ENCODE measurements at places on chromosomes 4 and X.

DNA sequence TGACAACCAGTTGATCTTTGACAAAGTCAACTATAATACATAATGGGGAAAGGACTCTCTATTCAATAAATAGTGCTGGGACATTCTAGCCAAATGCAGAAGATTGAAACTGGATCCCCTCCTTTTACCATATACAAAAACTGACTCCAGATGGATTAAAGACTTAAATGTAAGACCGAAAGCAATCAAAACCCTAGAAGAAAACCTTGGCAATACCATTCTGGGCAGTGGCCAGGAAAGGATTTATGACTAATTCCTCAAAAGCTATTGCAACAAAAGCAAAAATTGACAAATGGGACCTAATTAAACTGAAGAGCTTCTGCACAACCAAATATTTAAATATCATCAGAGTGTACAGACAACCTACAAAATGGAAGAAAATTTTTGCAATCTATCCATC lies 185.1 kb downstream of the NPNT start:
- no peak for DNase-seq

DNA sequence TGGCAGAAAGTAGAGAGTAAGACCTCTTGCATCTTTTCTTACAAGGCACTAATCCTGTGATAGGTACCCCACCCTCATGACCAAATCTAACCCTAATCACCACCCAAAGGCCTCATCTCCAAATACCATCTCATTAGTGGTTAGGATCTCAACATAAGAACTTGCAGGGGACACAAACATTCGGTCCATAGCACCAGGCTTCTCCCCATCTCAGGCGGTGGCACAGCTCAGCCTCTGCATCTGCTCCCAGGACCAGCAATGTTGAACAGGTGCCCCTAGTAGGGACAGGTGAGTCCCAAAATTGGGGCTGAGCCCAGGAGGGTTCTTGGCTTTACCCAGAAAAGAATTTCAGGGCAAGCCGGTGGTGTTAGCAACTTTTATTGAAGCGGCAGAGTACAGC lies 8.4 kb upstream of the MRFAP1 start:
- no peak for DNase-seq

DNA sequence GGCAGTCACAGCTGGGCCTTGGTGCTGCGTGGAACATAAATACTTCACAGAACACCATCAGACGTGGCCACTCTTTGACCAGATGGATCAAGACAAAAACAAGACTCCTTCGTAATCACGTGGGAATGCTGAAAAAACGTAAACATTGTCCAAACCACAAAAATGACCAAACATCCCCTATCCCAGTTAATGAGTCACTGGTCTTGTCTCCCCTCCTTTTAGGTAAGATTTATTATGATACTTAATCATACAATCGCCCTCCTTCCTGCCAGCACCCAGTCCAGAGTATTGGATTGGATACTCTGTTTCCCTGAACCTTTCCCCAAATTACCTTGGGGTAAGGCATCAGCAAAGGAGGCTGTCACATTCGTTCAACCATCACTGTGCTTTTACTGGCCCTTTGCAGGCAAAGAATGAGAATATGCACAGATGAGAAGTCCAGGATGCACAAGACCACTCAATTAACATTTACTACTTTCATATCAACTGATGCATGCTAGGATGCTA lies 601 bp upstream of the TCEANC start:
- peak; percentile 70 for DNase-seq

- no peak for DNase-seq
Observed at GRCh38 chrX:39772057-39772832, 325.5 kb downstream of the BCOR start.

DNA sequence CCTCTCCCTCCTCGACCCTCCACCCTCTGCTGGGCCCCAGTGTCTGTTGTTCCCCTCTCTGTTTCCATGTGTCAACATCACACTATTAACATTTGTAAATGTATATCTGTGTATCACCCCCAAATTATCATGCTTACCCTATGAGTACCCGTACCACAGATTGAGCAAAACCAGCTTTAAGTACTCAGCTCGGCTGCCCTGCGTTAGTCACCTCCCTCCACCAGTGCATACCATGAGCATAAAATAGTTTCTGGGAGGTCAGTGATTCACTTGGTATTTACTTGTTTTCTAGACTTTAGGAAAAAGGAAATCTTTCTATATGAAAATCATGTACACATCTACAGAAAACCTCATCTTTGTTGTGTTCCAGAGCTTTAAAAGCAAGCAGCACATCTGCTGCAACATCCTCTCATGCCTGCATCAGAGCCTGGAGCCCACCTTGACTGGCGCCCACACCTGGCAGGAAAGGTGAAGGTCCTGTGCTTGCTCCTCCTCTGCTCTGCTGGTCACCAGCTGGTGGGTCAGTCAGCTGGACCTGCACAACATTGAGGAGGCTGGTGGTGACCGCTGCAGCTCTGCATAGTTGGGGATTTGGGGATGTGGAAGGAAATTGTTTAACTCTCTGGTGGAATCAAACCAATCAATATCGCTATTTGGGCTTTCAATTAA lies 214.4 kb upstream of the KLF3 start:
- DNase-seq, result peak; percentile 59

DNA sequence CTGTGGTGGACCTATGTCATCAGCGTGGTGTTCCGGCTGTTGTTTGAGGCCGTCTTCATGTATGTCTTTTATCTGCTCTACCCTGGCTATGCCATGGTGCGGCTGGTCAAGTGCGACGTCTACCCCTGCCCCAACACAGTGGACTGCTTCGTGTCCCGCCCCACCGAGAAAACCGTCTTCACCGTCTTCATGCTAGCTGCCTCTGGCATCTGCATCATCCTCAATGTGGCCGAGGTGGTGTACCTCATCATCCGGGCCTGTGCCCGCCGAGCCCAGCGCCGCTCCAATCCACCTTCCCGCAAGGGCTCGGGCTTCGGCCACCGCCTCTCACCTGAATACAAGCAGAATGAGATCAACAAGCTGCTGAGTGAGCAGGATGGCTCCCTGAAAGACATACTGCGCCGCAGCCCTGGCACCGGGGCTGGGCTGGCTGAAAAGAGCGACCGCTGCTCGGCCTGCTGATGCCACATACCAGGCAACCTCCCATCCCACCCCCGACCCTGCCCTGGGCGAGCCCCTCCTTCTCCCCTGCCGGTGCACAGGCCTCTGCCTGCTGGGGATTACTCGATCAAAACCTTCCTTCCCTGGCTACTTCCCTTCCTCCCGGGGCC lies 1.2 kb downstream of the GJB1 start:
- DNase-seq, result no peak

DNA sequence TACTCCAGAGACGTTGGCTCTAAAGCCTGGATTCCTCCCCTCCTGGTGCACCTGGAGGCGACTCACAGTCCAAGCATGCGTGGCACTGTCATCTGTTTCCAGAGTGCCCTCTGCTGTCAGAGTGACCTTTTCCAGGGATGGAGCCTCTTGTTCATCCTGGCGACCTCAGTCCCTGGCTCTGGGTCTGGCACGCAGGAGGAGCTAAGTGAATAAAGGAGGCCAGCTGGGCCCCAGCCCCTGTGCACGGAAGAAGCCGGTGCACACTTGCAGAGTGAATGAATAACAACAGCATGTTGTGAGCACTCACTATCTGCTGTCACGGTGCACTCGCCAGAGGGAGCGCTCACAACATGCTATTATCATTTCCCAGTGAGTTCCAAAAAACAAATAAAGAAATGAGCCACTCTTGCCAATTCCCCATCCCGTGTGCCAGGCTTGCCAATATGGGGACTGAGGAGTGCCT lies 27.8 kb upstream of the PSAPL1 start:
- DNase-seq, result peak; percentile 13

- no peak for DNase-seq
Observed at GRCh38 chr4:535924-536281, 36.9 kb downstream of the PIGG start.

- no peak for DNase-seq
Observed at GRCh38 chr4:43330288-43330687, 437.8 kb downstream of the GRXCR1 start.

DNA sequence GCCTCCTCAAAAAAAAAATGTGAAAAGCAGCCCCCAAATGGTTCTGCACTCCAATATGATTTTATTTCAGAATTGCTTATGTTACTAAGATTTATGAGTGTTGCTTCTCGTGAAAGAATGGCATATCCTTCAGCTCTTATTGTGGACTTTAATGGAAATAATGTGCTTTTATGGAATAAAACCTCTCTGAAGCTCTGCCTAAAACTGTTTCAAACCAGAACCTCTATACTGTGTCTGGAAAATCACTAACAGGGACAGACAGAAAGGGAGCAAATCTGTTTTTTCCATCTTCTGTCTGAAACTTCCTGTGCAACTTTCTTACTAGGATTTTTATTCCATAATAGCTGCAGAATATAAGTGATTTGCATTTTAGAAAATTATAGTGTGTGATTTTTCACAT lies 493.1 kb downstream of the ANKRD50 start:
- DNase-seq, result no peak

- DNase-seq, result no peak
Observed at GRCh38 chr4:9988933-9989332, 32.4 kb downstream of the SLC2A9 start.

- no peak for DNase-seq
Observed at GRCh38 chrX:7399373-7399772, 251.4 kb upstream of the PUDP start.
